ENCODE measurements at places on chromosomes 12 and 14.

DNA sequence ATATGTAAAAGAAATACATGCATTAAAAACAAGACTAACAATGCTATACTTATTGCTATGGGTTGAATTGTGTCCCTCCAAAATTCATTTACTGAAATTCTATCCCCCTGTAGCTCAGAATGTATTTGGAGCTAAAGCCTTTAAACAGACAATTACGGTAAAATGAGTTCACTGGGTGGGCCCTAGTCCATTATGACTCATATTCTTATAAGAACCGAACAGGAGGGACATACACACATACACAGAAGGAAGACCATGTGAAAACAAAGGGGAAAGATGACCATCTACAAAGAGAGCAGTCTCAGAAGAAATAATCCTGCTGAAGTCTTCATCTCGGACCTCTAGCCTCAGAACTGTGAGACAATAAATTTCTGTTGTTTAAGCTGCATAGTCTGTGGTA, 77.1 kb upstream of the ANKS1B start:
- no peak for DNase-seq

DNA sequence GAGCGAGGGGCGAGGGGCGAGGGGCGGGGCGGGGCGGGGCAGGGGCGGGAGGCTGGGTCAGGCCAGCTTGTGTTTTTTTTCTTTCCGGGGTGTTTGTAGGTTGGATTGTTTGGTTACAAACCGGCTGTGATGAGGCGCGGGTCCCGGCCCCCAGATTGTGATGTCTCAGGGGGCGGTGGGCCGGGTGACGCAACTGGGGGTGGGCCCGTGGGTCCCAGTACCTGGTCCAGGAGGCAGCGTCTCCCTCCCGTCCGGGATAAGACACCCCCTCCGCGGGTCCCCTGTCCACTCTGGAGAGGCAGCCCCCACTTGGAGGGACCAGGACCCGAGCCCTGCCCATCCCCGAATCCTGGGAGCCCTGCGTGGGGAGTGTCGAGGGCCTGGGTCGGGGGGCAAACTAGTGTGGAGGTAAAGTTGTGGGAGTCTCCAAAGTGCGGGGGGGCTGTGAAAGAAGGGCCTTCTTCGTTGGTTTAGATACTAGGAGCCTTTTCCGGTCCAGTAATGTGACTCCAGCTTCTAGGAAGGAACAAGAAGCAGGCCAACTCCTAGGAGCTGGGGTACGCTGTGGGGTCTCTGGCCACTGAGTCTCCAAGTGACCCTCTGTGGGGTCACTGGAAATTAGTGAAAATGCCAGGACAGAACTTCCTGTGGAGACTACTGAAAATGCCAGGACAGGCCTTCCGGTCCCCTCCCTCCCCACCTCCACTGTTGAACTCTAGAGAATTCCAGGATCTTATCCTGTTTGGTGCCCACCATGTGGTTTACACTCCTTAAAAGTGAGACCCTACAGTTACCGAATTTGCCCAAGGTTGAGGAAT, 579 bp upstream of the CLMN start:
- DNase-seq = no peak

DNA sequence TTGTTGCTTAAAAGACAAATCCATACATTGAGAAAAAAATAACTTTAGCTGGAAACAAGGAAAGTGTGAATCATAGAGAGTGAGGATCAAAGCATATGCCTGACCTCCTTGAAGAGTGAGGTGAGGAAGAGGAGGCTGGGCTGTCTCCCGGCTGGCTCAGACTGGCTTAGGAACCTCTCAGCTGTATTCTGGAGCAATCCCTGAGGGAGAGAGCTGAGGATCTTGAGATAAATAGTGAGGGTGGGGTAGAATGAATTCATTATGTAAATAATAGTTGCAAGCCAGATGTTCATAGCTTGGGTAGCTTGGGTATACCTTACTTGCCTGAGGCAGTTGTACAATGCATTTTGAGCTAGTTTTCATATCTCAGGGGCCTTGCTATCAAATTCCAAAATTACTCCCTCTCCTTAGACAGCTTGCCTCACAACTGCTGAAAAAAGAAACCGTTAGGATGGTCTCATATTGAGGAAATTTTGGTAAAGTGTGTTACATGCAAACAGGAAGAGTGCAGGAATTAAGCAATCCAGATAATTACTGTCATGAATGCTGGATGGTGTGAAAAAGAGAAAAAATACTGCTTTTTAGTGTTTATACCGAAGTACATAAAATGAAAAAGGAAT, 30.5 kb upstream of the SLC15A5 start:
- DNase-seq = no peak

DNA sequence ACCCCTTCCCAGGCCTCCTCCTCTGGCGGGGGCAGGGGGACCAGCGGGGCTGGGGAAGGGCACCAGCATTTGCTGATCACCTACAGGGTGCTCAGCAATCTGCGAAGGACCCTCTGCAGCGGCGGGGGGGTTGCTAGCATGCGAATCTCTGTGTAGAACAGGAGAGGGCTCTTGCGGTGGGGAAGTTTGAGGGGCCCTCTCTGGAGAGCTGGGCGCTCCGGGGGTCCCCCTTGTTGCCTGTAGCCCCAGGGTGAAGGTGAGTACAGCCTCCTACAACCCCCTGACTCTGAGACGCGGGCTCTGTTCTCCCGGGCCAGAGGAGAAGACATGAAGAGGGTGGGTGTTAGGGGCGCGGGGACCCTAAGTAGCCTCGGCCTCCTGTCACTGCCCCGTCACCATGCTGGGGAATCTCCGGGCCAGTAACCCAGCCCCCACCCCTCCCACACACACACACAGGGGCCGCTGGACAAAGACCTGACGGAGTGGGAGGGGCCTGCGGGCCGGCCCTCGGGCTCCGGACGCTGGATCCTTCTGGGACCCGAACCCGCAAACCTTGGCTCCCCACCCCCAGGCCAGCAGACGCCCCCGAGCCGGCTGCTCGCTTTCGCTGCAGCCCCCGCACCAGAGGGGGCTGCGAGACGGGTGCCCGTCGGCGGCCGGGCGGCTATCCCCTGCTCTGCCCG, 734 bp downstream of the FIGNL2 start:
- DNase-seq = no peak

- DNase-seq = no peak
Observed at GRCh38 chr12:65229441-65229840, 49.0 kb upstream of the MSRB3 start.

GRCh38 chr12:106139422-106140171, 843 bp upstream of the NUAK1 start:
- peak; percentile 46 for DNase-seq

DNA sequence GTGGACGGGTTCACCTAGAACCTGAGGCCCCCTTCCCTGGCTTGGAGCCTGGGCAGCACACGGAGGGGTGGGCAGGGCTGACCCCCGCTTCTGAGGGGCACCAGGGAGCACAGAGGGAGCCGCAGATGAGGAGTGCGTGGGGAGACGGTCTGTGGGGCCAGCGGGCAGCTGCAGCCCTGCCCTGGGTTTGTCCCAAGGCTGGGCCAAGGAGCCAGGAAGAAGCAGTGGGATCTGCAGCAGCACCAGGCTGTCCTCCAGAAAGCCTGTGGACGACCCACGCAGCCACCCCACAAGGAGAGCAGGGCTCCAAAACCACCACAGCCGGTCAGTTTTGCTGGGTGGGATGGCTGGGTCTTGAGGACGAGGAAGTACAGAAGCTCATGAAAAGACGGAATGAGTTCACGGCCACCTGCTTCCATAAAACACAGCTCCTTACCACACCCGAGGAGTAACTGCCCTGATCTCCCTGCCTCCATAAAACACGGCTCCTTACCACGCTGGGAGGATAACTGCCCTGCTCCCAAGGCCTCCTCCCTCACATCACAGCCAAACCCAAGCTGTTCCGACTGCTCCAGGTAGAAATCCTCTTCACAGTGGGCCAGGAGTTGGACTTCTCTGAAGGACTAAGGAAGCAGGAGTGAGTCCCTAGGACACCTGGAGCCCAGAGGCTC, 9.9 kb upstream of the GOLGA3 start:
- DNase-seq = no peak

- DNase-seq = no peak
Observed at GRCh38 chr14:37859177-37859576, 263.7 kb downstream of the TTC6 start.

GRCh38 chr14:55512421-55512820, 67.6 kb upstream of the KTN1 start:
- no peak for DNase-seq

DNA sequence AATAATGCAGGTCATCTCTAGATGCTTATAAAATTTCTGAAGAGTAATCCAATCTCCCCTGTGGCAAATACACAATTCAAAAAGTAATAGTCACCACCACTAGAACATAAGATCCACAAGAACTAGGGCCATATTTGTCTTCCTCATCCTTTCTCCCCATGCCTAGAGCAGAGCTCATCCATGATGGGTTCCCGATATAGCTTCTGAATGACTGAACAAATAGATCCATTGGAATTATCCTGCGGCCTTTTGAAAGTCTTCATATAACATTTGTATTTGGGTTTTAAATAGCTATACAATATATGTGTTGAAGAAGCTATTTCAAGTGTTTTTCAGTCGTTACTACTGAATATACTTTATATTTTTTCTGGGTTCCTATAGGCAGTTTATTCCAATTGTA, 5.7 kb downstream of the DCN start:
- no peak for DNase-seq

DNA sequence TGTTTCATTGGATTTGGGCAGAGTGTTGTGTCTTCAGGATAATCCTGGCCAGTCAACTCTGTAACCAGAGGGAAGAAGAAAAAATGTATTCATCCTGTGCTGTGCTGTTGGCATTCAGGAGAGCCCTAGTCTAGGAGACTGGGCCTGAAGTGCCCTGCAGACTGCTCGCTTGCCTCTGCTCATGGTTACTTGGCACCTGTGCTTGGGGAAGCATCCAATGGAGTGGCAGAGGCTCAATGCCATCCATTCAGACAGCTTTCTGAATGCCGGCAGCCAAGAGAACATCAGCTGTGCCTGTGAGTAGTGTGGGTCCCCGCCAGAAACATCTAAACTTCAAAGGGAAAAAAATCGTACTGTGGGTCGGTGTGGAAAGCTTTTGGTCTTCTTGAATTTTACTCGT, 124.2 kb downstream of the SRGAP1 start:
- peak; percentile 84 for DNase-seq

- DNase-seq = no peak
Observed at GRCh38 chr12:100248886-100249285, 18.0 kb downstream of the DEPDC4 start.

DNA sequence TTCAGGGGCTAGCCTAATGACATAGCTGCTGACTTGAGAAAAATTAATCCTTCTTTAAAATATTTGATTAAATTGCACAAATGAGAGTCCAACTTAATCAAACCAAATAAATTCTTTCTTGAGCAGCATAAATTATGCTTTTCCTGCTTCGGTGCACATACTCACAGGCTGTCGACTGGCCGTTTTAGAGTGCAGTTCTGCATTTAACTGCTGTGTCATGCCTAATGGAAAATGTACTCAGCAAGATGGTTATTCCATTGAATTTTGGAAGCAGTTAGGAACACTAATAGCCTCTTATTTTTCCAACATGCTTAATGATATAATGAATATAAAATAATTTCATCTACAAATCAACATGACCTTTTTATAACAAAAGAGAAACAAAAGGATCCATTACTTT, 266.1 kb upstream of the LRIG3 start:
- no peak for DNase-seq

DNA sequence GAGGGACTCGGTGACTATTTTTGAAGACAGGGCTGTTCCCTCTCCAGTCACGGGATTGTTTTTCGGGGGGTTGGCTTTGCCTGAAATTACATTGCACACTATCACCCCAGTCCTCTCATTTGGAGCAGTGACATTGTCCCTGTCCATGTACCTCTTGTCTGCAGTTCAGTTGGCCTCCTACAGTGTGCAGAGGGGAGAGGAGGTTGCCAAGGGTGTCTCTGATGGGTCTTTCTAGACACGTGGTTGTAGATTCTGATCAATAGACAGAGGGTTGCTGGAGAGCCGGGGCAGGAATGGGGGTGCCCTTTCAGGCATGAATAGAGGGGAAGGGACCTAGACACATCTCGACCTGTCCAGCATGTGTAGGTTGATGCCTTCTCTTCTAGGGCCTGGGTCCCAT, 1.2 kb downstream of the TMEM120B start:
- no peak for DNase-seq

DNA sequence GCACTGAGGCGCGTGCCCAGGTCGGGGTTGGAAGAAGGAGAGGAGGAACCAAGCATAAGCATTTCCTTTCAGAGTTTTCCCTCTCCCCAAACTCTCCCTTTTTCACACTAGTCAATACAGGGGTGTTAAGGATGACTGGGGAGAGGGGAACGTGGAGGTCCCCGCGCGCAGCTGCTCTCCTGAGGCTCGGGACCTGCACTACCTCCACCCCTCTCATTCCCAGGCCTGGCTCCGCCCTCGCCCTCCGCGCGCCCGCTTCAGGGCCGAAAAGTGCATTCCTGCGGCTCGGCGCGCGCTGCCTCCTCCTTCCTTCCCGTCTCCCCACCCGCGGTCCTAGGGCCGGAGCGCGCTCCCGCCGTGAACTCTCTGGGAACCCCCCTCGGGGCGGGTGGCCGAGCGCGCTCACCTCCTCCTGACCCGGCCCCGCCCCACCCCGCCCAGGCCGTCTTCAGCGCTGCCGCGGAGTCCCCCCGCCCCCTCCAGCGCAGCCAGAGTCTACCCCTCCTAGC, 11.3 kb downstream of the RARG start:
- peak; percentile 73 for DNase-seq

DNA sequence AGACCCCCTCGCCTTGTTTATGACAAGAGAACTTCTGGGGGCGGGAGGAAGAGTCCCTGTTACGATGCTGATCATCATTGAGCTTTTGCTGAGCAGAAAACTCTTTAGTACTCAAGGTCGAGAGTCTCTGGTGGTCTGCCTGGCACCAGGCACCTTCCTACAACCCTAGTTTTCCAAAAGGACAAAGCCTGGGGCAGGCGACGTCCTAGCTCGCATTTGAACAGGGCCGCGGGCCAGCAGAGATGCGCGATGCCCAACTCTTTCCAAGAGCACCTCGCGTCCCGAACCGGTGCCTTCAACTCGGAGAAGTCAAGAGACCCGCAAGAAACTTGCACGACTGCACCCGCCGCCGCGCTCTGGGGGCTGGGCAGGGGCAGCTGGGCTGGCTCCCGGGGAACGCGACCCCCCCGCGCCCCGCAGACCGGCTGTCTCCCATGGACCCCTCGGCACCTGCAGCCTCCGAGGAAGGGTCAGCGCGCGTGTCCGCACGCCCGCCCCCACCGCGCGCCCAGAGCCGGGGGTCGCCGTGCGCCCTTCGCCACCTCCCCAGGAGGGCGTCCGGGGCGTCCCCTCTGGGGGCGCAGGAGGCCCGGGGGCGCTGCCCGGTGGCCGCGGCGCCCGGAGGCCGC, 377 bp upstream of the BCL7A start:
- DNase-seq = no peak

DNA sequence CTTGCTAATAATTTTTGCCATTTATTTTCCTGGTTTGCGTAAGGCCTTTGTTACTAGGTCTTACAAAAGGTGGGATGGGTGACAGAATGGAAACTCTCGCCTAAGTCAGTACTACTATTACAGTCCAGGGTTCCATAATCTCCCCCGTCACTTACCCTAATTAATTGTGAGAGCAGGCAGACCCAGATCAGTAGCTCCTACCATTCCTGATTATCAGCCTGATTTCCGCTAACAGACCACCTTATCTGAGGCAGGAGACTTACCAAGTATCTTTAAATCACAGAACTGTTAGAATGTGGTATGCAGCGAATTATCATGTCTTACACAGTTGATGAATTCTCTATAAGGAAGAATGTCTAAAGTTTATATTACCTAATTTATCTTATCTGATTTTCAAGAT, 234.7 kb downstream of the FOXN3 start:
- no peak for DNase-seq

GRCh38 chr14:101560534-101561113, 671 bp upstream of the DIO3 start:
- no peak for DNase-seq
